ENCODE measurements at places on chromosomes 6 and 20.

GRCh38 chr6:167475947-167476346 lies 151.1 kb downstream of the TTLL2 start:
- no peak for DNase-seq

- no peak for DNase-seq
These were observed 319.1 kb upstream of the NT5E start for GRCh38 chr6:85130743-85131142.

- no peak for DNase-seq
These were observed 643.8 kb upstream of the AGPAT4 start for GRCh38 chr6:161917645-161918044.

GRCh38 chr20:24813496-24813895 lies 135.6 kb upstream of the CST7 start:
- DNase-seq: no peak

DNA sequence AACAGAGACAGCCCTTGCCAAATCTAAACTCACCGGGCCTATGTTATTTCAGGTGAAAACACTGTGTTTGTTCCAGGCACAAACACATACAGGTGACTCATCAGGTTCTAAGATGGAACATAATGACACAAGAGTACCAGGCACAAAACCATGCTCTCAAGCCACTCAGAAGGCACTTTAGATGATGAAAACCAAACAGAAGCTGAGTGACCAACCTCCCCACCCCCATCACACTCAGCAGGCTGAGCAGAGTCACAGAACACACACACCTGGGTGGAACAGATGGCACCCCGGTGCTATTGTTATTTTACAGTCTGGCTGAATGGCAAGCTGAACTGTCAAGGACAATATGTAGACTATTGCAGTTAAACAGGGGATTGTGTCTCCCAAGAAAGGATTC lies 20.6 kb upstream of the NKX2-2 start:
- DNase-seq: no peak

DNA sequence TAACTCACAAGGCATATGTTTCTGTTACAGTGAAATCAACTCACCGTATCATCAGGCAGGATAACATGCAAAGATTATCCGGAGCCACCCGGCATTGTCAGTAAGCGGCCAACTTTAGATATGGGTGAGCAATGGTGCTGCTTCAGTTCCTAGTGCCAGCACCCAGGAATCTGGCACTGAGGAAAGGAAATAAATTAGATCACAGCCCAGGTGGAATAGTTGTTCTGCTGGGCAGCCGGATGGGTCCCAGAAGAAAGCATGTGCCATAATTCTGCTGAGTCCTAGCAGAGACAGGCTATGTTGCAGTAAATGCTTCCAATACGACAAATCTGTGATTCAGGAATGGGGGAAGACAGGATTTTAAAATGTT lies 183.6 kb upstream of the SPTLC3 start:
- no peak for DNase-seq

- no peak for DNase-seq
These were observed 4.1 kb downstream of the ADAM33 start for GRCh38 chr20:3677733-3678132.

- no peak for DNase-seq
These were observed 8.3 kb upstream of the EEF1A2 start for GRCh38 chr20:63507083-63507743.

DNA sequence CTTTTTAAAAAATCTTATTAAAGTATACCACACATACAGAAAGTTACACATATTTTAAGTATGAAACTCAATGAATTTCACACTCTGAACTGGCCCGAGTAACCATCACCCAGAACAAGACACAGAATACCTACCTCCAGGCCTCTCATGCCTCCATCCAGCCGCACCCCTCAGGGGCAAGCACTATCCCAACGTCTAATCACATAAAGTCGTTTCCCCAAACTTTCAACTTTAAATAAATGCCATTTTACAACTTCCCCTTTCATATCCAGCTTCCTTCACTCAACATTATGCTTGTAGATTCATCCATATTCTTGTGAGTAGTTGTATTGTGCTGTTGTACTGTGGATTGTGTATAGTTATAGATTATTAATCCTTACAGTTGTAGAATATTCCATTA lies 539.1 kb downstream of the CD83 start:
- DNase-seq: no peak

DNA sequence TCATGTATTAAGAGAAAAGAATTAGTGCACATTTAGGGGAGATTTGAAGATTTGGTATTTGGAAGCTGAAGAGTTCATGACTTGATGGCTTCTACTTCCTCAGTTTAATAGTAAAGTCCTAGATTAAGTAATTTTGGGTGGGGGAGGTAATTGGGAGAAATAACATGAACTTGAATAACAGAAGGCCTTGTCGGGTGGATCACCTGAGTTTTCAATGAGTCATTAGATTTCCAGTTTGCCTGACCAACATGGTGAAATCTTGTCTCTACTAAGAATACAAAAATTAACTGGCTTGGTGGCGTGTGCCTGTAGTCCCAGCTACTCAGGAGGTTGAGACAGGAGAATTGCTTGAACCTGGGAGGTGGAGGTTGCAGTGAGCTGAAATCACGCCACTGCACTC lies 181.0 kb downstream of the GJA1 start:
- DNase-seq: no peak

DNA sequence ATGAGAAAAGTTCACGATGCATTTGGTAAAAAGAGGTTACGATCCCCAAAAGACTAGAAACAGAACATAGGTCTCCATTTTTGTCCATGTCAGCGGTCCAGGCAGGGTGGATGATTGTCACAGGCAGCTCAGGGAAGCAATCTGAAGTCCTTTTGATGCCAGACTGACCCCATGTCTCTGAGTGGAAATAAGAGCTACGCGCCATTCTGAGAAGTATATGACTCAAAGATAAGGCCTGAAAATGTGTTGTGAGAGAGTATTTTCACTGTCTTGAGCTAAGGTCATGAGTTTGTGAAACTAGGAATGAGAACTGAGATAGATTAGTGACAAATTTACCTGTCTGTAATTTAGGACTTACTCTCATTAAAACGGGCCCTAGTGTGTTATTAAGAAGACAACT lies 69.5 kb downstream of the LYRM4 start:
- DNase-seq: no peak

DNA sequence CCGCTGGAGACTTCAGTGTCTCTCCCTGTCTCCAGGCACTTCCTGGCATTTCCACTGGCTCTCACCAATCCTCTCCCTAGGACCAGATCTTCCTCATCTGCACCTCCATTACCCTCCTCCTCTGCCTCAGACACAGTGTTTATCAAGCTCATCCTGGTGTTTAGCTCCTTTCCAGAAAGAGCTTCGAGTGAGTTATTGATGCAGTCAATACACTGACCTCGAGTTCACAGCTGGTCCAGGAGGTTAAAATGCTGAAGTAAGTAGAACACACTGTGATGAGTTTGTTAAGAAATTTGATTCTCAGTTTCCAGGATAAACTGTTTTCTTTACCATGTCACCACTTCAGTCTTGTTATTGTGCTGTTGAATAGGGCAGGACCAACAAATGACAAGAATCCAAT lies 42.1 kb upstream of the ARMC2 start:
- no peak for DNase-seq

- no peak for DNase-seq
These were observed 194.7 kb upstream of the SOX4 start for GRCh38 chr6:21398741-21399325.

DNA sequence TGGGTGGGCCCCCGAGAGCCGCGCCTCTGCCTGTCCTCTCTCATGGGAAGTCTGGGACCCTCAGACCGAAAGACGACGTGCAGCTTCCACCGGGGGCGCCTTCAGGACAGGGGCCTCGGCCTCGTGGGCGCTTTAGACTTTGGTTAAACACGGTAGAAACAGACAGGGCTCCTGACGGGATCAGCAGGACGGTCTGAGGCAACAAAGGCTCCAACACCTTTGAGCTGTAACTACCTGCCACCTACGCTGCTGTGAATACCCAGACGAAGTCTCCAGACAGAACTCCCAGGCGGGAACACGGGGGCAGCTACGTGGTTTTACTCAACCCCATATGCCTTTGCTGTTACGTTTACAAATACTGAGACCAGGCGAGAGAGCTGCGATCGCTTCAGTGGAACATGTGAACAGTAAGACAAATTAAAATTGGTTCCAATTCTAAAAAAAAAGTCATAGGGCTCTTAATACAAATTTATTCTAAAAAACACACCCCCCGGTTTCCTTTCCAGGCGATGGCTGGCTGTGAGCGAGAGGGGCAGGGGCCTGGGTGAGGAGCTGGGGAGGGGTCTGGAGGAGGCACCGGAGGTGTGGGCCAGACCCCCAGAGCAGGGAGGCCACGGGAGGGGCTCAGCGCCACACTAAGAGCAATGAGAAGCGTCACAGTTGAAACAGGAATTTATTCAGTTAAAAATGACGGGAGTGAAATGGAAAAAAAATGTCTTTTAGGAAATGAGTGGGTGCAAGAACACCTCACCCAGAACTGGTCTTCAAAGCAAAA lies 453.2 kb downstream of the QKI start:
- no peak for DNase-seq

DNA sequence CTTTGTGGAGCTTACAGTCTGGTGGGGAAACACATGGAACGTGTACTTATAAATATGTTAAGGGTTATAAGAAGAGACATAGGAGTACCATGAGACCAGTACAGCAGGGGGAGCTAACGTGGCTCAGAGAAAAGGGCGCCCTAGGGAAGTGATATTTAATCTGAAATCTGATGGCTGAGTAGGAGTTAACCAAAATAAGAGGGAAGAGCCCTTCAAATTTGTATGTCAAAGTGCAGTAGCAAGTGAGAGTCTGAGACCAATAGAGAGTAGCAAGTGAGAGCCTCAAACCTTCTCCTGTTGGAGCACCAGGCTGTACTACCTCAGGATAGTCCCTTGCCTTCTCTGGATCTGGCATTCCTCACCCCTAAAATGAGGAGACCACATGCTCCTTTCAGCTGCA lies 6.1 kb upstream of the PKIG start:
- DNase-seq: no peak

DNA sequence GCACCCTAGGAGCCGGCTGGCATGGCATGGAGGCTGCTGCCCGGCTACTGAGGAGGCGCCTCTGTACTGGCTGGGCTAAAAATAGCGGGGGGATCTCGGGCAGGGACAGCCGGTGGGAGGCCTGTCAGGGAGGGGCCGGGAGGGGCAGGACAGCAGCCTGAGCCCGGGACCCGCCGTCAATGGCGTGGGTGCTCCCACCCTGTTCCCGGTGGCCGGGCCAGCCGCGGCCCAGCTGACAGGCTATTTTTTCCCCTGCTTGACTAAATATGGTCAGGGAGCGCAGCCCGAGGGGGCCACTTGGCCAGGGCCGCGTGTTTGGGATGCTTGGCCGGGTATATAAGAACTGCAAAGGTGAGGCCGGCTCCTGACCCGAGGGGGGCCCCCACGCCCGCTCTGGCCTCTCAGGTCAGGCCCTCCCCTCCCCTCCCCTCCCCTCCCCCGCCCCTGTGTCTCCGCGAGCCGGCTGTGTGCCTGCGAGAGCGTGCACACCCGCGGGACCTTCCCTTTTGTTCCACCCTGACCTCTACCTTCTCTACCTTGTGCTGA lies 74.4 kb upstream of the GATA5 start:
- DNase-seq: no peak

- no peak for DNase-seq
These were observed 797 bp downstream of the SMIM13 start for GRCh38 chr6:11094411-11094851.

DNA sequence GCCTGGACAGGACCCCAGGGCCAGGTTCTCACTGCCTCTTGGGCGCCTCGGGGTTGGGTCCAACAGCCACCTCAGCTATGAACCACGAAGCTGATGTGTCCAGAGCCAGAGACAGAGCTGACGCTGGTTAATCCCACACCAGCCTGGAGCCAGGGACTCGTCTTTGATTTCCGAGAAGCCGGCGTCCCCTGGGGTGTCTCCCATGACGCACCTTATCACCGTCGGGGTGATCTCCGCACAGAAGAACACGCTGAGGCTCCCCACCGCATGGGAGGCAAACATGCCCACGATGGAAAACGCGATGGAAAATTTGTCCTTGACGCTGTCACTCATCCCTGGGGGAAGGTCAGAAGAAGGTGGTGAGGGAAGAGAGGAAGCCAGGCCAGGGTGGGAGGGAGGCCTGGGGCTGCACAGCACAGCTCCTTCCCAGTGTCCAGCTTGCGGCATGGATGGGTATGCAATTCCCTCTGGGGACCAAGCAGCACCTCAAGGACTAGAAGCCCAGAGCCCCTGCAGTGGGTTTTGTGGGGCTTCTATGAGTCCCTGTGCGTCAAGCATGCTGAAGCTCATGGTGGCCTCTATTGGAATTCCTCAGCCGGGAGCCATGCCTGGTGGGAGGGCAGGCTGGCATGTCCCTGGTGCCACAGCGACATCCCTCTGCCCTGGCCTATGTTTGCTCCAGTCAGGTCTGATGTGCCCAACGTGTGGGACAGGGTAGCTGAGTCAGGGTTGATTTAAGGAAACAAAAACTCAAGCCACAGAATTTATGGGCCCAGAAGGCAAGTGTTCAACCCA lies 25.1 kb downstream of the PSMG4 start:
- peak; percentile 87 for DNase-seq

DNA sequence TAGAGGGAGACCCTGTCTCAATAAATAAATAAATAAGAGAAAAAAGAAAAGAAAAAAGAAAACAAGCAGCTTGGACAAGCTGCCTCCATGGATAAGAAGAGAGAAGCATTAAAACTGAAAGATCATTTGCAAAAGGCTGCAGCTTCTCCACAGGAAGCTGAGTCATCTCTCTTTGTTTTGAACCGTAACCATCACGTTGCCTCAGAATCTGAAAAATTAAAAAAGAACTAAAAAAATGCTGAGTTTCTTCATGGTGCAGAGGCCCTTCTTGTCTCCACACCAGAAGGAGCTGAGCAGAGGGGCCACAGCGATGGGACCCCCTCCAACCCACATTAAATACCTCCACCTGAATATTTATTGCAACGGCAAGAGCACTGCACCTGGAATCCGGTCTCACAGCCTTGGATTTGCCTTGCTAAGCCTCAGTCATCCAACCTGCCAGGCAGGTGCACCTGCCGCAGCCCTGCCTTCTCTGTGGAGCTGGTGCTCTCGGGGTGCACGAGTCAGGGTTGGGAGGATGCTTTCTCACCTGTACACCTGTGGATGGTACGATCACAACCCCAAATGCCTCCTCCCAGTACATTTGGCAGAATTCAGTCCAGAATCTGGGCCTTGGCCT lies 28.1 kb downstream of the TOX2 start:
- DNase-seq: no peak

GRCh38 chr6:68229566-68229965 lies 405.5 kb upstream of the ADGRB3 start:
- DNase-seq: no peak

DNA sequence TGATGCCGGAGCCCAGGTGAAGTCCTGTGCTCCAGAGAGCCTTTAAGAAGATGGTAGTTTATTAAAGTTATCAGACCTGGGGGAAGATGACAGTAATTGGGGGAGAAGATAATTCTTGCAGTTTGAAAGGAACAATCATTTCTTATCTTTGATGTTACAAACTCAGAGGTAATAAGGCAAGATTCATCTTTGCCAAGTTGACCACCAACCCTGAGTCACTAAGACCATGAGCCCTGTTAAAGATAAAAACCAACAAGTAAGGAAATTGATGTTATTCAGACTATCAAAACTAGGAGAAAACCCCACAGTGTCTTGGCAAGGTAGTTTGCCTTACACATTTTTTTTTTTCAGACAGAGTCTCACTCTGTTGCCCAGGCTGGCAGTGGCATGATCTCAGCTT lies 73.1 kb downstream of the MKKS start:
- DNase-seq: no peak

All from LNCaP clone FGC (cell line).